C1 segment of cervical spinal cord (tissue), 14 donors: ENCODE measurements at places on chromosomes 6 and 20.

DNA sequence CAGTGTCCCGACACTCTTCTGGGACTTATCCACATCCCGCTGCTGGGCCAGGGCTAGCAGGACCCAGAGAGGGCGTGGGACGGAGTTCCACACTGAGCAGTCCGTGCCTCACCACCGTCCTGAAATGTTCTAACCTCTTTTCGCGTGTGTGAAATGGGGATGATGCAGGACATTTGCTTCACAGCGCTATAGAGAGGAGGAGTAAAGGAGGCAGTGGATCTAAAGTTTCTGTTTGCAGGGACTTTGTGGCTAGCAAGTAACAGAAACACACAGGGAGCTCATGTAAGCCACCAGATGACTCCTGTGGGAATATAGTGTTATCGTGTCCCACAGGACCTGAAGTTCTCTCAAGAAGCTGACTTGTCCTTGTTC, 634 bp downstream of the ITPA start:
- no peak for DNase-seq

GRCh38 chr6:70520575-70520974, 46.2 kb upstream of the SDHAF4 start:
- no peak for DNase-seq

GRCh38 chr6:1103021-1103420, 208.9 kb upstream of the FOXQ1 start:
- no peak for DNase-seq

DNA sequence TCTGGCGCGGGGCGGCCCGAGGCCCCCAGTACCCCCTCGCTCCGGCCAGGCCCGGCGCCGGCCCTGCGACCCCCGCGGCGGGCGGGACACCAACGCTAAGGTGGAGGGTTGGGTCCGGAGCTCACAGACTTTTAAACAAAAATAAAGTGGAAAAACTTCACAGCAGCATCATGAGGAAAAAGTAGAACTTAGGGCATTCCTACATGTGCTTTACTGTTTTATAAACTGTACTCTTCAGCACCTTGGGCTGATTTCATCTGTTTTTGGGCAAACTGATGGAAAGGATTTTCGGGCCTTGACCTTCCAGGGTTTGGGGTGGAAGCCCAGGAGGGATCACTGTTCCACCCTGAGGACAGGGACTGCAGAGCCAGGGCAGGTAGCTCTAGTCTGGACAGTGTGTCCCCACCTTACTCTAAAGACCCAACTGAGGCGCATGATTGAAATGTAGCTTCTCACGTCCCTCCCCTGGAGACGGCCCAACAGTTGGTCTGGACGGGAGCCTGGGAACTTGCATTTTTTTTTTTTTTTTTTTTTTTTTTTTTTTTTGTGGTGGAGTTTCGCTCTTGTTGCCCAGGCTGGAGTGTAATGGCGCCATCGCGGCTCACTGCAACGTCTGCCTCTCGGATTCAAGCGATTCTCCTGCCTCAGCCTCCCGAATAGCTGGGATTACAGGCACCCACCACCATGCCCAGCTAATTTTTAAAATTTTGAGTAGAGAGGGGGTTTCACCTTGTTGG, 740 bp downstream of the NELFCD start:
- no peak for DNase-seq

- no peak for DNase-seq
Measured at GRCh38 chr6:45843848-45844521, 171.7 kb downstream of the CLIC5 start.

DNA sequence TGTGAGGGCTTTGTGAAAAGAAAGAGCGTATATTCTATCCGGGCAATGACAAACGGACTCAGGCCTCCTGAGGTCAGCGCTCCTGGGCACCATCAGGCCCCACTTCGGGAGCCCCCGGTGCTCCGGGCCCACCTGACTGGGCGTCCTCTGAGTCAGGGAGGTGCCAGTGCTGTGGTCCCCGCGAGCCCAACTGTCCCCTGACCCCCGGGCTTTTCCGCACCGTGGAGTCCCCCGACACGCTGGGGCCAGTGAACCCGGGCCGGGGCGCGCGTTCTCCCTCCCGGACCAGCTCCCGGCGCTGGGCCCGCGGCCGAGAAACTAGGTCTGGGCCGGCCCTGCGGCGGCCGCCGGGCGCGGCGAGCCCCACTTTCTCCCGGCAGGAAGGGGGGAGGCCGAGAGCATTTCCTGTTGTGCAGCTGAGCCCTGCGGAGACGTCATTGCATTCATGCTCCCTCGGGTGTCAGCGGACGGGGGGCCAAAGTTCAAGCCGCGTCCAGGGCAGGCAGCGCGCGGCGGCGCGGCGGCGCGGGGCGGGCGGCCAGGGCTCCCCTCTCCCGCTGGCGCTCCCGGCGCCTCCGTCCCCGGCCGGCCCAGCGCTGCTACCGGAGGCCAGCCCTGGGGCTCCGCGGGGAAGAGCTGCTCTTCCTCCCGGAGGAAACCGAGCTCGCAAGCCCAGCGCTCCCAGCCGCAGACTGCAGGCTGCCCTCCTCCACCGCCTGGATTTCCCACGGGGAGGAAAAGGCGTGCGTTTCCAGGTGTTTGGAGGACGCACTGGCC, 18.3 kb downstream of the HIVEP2 start:
- peak; percentile 87 for DNase-seq
